ENCODE measurements at places on chromosomes 11 and 22. TPM values are rescaled to one million over a fixed set of nuclear protein-coding genes. Genes with fewer than 3 reads are reported as not detected.

Gene MEI1
- total RNA-seq, result 1.8 TPM

Gene C11orf16
- total RNA-seq, result not detected

Gene WNT11
- total RNA-seq, result 5.2 TPM

Gene PRPF19
- total RNA-seq, result 61.1 TPM

Gene LMO2
- 7.5 TPM for total RNA-seq

Gene KCNK4
- total RNA-seq, result not detected

Gene VPREB3
- 1.8 TPM for total RNA-seq

Gene PAMR1
- 17.4 TPM for total RNA-seq

Gene POU2AF2
- 2.1 TPM for total RNA-seq

- no peak for DNase-seq
Measured at GRCh38 chr22:20187777-20188566, 37.1 kb upstream of the CCDC188 start.

DNA sequence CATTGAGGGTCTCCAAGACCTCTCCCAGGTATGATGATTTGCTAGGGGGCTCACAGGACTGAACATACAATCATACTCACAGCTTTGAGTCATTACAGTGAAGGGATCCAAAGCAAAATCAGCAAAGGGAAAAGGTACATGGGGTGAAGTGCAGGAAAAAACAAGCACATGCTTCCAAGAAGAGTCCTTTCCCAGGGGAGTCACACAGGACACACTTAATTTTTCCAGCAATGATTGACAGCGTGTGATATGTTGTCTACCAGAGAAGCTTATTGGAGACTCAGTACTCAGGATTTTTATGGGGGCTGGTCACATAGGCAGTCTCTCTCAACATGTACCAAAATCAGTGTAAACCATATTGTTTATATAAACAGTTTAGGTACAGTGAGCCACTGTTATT lies 25.3 kb downstream of the CUL5 start:
- no peak for DNase-seq

GRCh38 chr11:13150487-13150886 lies 127.1 kb upstream of the BMAL1 start:
- no peak for DNase-seq

GRCh38 chr11:132961453-132961852 lies 570.8 kb downstream of the OPCML start:
- no peak for DNase-seq

- no peak for DNase-seq
Measured at GRCh38 chr11:82909015-82909640, 7.6 kb downstream of the DDIAS start.

DNA sequence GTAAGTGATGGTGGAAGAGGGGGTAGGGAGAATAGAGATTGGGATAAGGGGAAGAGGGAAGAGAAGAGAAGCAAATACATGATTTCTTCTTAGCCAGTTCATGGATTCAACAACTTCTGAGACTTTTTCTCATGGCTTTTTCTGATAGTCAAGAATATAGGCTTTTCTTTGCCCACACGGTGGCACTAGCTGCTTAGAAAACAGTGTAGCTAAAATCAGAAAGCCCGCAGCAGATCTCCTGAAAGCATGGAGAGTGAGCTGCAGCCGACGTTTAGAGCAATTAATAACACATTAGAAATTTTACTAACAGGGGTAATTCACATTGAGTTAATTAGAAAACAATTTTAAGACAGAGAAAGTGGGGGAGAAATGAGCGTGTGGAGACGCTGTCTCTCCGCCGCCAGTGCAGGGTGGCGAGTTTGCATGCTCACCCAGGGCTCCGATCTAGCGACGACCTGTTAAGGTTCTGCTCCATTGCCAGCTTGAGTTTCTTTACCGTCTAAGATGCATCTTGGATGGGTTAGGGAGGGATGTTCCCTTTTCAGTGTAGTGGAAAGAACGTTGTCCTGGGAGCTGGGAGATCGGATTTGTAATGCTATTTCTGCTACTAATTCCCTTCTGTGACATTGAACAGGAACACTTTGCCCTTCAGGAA lies 3.3 kb upstream of the RAG1 start:
- no peak for DNase-seq

DNA sequence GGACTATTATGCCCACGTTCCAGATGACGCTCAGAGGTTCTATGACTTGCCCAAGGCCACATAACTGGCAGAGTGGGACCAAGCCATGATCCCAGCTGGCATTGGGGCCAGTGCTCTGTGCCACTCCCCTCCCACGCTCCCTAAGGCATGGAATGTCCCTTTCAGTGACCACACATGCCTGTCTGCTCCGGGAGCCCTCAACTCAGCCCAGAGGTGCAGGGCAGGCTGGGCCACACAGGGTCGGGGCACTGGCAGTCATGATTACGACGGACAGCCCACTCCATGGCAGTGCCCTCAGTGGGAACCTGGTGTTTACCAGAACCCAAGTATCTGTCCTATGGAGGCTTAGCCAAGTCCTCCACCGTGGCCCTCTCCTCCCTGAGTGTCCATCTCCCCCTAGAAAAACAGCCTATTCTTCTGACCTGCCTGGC lies 10.0 kb downstream of the RHBDD3 start:
- DNase-seq, result no peak

DNA sequence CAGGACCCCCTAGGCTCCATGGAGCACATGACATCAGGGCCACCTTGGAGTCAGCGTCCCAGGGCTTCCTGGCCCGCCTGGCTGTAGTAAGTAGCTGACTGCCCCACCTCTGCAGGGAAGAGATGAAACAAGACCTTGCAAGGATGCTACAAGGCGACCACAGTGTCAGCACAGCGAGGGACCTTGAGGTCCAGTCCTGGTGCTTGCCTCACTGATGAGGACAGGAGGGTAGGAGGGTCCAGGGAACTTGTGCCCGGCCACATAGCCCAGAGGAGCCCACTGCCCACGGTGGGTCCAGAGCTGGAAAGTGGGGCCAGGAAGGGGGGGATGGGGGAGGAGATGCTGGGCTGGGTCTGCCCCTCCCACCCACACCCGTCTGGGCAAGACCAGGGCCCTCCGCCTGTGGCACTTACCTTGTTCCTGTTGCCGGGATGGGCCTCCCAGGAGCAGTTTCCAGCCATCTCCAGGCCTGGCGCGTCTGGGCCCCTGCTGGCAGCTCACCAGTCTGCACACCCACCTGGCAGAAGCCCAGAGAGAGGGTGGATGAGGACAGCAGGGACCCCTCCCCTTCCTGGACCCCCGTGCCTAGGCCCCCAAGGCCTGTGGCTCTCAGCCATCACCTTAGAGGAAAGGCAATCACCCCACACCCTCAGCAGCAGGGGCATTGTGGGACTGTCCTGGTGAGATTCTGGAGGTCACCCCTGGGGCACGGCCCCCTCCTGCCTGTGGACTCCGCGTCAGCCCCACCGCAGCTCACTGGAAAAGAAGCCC lies 3.4 kb downstream of the MRGPRF start:
- no peak for DNase-seq
